ENCODE measurements at places on chromosomes 16 and 17. TPM values are rescaled to one million over a fixed set of nuclear protein-coding genes. Genes with fewer than 3 reads are reported as not detected.

ALOX15 gene
- total RNA-seq, result not detected

RAMP2 gene
- total RNA-seq, result not detected

RHBDL3 gene
- total RNA-seq, result 0.10 TPM

MYLK3 gene
- not detected for total RNA-seq

ERN2 gene
- not detected for total RNA-seq

C17orf58 gene
- total RNA-seq, result 0.55 TPM

DNA sequence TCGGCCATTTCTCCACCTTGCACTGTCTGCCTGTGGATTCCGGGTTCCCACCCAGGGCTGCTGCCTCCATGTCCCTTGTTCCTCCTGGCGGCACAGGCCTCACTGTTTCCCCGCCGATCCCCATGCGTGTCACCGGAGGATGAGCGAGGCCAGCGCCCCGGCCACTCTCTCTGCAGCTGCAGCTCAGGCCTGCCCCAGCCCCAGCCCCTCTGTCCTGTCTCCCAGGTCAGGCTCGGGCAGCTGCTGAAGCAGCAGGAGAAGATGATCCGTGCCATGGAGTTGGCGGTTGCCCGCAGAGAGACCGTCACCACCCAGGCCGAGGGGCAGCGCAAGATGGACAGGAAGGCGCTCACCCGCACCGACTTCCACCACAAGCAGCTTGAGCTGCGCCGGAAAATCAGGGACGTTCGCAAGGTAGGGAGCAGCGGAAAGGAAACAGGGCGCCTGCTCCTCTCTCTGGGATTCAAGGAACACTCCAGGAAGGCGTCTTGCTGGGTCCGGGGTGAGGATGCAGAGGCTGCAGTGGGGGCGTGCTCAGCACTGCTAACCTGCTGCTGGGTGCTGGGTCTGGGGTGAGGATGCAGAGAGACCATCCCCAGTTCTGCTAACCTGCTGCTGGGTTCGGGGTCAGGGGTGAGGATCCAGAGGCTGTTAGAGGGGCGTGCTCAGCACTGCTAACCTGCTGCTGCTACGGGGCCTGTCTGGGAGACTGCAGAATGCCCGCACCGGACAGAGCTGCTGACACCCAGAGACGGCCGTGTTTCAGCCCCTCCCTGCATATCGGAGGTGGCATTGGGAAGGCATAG, 6.1 kb upstream of the GAA start:
- no peaks in the 10 kb centered on the region for H3K27me3 ChIP-seq
- no peak for DNase-seq
- H3K36me3 ChIP-seq, result no peaks in the 10 kb centered on the region
- no peak overlapping the region for H3K4me3 ChIP-seq

GRCh38 chr17:75652934-75653549, 13.9 kb downstream of the RECQL5 start:
- H3K4me1 ChIP-seq, result peaks cover 4% of the 10 kb centered on the region
- DNase-seq, result no peak
- H3K4me3 ChIP-seq, result no peak overlapping the region

DNA sequence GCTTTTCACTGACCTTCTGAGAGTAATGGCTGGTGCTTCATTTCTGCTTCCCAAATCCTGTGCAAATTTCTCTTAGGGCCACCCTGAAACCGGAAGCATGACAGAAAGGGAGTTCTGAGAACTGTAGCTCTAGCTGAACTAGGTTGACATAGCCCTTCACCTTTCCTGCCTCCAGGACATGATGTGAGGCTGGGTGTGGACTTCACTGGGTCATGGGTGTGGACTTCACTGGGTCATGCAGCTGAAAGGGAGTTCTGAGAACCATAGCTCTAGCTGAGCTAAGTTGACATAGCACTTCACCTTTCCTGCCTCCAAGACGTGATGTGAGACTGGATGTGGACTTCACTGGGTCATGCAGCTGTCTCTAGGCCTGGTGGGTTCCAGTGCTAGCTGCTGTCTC, 54.3 kb upstream of the NLRP1 start:
- H3K36me3 ChIP-seq, result peaks cover 2% of the 10 kb centered on the region
- H3K4me1 ChIP-seq, result peaks cover under 1% of the 10 kb centered on the region
- peaks cover 56% of the 10 kb centered on the region for H3K27me3 ChIP-seq
- no peak overlapping the region for H3K4me3 ChIP-seq

- H3K4me1 ChIP-seq, result peaks cover 5% of the 10 kb centered on the region
- H3K4me3 ChIP-seq, result no peak overlapping the region
- DNase-seq, result no peak
- H3K36me3 ChIP-seq, result no peaks in the 10 kb centered on the region
- no peak overlapping the region for H3K27ac ChIP-seq
- H3K27me3 ChIP-seq, result peaks cover 21% of the 10 kb centered on the region
These were observed 19.0 kb upstream of the XYLT2 start for GRCh38 chr17:50326831-50327364.

GRCh38 chr17:39963829-39964228, 1.0 kb downstream of the GSDMA start:
- H3K27me3 ChIP-seq, result peaks cover 9% of the 10 kb centered on the region
- peaks cover 24% of the 10 kb centered on the region for H3K4me1 ChIP-seq

DNA sequence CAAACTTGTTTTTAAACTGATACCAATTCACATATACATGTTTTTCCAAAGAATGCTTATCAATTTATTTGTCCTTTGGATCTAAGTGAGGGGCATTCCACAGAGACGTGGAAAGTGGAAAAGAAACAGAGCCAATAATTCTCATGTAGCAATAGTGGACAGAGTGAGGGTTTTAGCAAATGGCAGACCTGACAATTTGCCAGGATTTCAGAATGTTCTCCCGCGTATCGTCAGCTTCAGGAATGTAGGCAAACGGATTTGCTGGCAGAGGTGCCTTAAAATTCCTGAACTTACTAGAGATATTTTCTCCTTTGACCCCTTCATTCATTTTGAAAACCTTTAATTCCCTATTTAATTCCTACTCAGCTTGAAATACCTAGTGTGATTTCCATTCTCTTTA, 193.4 kb upstream of the CPHXL start:
- H3K4me1 ChIP-seq, result no peaks in the 10 kb centered on the region
- peaks cover 37% of the 10 kb centered on the region for H3K27me3 ChIP-seq
- no peak for DNase-seq
- no peaks in the 10 kb centered on the region for H3K36me3 ChIP-seq
- no peak overlapping the region for H3K27ac ChIP-seq

DNA sequence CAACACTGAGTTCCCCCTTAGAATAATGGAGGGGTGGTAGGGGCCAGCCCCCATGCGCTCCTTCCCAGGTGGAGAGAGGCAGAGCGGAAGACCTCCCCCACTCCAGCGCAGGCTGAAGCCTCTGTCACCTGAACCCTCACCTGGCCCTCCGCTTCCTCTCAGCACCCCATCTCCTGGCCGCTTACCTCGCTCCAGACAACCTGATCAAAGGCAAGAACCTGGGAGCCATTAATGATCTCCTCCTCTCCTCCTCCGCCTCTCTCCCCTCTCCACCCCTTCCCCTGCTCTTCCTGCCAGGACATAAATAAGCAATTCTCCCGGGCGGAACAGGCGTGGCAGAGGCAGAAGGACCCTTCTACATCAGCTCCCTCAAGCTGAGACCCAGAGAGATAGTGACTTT, 110.2 kb upstream of the LHX1 start:
- no peak overlapping the region for H3K27ac ChIP-seq
- H3K36me3 ChIP-seq, result peaks cover 2% of the 10 kb centered on the region
- no peak overlapping the region for H3K4me3 ChIP-seq

DNA sequence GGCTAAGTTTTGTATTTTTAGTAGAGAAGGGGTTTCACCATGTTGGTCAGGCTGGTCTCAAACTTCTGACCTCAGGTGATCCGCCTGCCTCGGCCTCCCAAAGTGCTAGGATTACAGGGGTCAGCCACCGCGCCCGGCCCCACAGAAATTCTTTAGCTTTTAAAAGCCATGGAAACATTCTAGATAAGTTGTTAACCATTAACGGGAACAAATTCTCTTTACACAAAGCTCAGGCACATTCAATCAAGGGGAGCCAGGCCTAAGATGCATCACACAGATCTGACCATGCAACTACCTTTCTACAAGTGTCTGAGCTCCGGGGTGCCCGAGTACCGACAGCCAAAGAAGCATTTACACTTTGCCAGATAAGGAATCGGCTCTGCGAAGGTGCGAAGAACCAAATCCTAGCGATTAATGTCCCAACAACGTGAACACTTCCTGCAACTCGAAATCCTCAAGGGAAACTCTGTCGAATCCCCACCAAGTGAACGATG, 1.0 kb downstream of the EMC8 start:
- no peak for DNase-seq
- H3K27me3 ChIP-seq, result no peaks in the 10 kb centered on the region
- H3K36me3 ChIP-seq, result peaks cover 12% of the 10 kb centered on the region
- H3K27ac ChIP-seq, result peak overlapping the region; percentile 98

- H3K36me3 ChIP-seq, result peaks cover 3% of the 10 kb centered on the region
- DNase-seq, result no peak
- H3K4me3 ChIP-seq, result peak overlapping the region; percentile 25
- H3K4me1 ChIP-seq, result peaks cover 11% of the 10 kb centered on the region
- no peak overlapping the region for H3K27ac ChIP-seq
- H3K27me3 ChIP-seq, result no peaks in the 10 kb centered on the region
These were observed 358.3 kb downstream of the SEC14L1 start for GRCh38 chr17:77498791-77499698.

DNA sequence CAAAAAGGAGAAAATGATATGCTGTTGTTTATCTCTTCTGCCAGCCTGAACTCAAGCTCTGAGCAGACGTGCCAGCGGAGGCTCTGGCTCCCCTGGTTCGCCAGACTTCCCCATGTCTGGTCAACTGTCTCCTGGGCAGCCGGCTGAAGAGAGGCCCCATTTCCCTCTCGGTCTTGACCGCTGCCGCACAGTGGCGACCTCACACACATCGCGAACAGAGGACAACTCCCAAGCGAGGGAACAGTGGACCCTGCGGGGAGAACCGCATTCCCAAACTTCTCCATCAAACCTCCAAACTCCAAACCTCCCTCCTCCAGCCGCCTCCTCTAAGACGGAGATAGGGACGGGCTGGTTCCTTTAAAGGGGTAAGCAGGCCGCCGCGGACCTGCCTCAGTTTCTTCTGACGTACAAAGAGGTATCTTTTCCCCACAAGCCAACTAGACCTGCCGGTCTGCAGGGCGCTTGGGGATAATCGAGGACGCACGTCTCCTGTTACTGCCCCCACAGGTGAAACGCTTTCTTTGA, 24.9 kb upstream of the RFFL start:
- H3K4me3 ChIP-seq, result peak overlapping the region; percentile 95
- peak overlapping the region; percentile 98 for H3K27ac ChIP-seq
- peak; percentile 15 for DNase-seq
- H3K4me1 ChIP-seq, result peaks cover 32% of the 10 kb centered on the region
- no peaks in the 10 kb centered on the region for H3K27me3 ChIP-seq

DNA sequence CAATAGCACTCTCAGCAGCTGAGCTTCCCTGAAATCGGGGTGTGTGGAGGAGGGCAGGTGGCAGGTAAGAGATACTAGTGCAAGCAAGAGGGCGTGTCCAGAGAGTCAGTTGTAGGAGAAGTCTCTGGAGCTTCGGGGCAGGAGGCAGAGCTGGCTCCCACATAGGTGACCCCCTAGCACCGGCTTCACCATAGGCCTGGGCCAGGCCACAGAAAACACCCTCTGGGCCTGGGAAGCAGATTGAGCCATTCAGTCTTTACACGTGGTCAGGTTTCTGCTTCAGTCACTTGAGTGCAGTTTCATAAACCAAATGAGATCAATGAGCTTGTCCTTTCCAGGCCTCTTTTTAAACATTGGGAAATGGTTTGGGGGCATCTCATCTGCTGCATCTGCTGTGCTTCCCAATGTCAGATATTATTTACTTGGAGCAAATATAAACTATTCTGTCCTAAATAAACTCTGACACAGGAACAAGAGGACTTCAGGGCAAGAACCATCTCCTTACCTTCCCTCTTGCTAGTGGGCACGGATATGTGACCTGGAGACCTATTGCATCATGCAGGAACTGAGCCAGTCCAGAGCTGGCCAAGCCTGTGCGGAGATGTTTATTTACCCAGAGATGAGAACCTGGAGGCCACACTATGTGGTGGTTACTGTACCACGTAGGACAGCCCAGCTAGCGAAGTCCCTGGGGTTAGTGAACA, 16.1 kb downstream of the CCR7 start:
- H3K4me1 ChIP-seq, result peaks cover 68% of the 10 kb centered on the region
- H3K4me3 ChIP-seq, result peak overlapping the region; percentile 65
- peaks cover 4% of the 10 kb centered on the region for H3K36me3 ChIP-seq
- H3K27ac ChIP-seq, result peak overlapping the region; percentile 100
- no peak for DNase-seq
- no peaks in the 10 kb centered on the region for H3K27me3 ChIP-seq

DNA sequence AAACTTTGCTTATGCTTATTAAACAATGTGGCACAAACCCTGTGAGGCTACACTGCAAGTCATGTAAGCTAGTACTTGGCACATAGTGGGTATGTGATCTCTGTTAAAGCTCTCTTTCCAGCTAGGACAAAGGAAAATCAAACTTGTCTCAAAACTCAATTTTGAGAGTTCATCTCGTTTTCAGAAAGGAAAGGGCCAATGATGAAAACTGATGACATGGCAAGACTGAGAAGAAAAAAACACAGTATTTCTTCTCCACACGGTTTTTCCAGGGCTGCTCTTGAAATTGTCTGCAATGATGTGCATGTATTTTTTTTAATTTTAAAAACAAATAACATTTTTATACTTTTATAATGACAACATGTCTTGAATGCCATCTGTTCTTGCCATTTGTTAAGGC, 389.8 kb downstream of the CA10 start:
- H3K27ac ChIP-seq, result no peak overlapping the region
- DNase-seq, result no peak

DNA sequence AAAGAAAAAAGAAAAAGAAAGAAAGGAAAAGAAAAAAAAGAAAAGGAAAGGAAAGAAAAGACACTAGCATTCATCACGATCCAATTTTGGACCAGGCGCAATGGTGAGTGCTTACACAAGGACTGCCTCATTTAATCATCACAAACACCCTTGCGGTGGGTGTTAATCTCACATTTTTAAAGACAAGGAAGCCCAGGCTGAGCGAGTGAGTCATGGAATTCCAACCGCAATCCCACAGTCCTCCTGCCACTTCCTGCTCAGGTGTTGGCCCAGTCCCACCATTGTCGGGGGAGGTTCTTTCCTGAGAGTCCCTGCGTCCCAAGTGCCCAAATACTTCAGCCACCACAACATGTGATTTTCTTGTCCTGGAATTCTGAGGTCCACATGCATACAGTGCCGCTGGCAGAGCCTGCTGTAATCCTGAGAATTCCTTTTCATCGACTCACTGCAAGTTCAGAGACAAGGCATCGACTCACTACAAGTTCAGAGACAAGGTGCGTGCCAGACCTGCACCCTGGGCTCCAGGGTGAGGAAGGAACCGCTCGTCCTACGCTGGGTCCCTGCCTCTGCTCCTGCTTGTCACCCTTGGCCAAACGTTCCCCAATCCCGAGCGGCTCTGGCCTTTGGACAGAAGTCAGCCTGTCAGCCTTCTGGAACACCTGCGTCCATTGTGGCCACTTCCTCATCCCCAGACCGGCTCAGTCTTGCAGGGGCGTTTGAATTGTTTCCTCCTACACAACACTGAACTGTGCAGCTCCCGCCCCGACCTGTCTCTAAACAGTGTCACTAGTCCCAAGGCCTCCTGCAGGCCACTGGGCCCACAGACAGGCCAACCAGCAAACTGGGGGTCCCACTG, 5.8 kb downstream of the ZG16B start:
- DNase-seq, result no peak
- peaks cover 20% of the 10 kb centered on the region for H3K4me1 ChIP-seq
- no peak overlapping the region for H3K4me3 ChIP-seq
- peaks cover 9% of the 10 kb centered on the region for H3K27me3 ChIP-seq
- H3K36me3 ChIP-seq, result peaks cover 6% of the 10 kb centered on the region
- no peak overlapping the region for H3K27ac ChIP-seq

- H3K4me3 ChIP-seq, result no peak overlapping the region
These were observed 11.8 kb downstream of the PIK3R6 start for GRCh38 chr17:8855477-8856204.

- H3K27ac ChIP-seq, result no peak overlapping the region
- peaks cover 36% of the 10 kb centered on the region for H3K4me1 ChIP-seq
- no peaks in the 10 kb centered on the region for H3K27me3 ChIP-seq
- H3K36me3 ChIP-seq, result no peaks in the 10 kb centered on the region
- no peak overlapping the region for H3K4me3 ChIP-seq
These were observed 154.8 kb downstream of the XYLT1 start for GRCh38 chr16:17316005-17316404.

Data from T-helper 17 cell (primary cell).